Left ventricle myocardium superior (tissue), 1 donor: ENCODE measurements at places on chromosomes 4 and X. TPM values are rescaled to one million over a fixed set of nuclear protein-coding genes. Genes with fewer than 3 reads are reported as not detected.

Gene ADH1A
- total RNA-seq, result 0.57 TPM

Gene TSPAN7
- total RNA-seq, result 20.0 TPM

Gene FRMD7
- 0.07 TPM for total RNA-seq

Gene TMPRSS11D
- total RNA-seq, result not detected

Gene DOK7
- 35.5 TPM for total RNA-seq

Gene PPARGC1A
- 97.2 TPM for total RNA-seq

Gene UCP1
- not detected for total RNA-seq

Gene IL3RA
- 6.2 TPM for total RNA-seq

Gene NDNF
- total RNA-seq, result 9.0 TPM

Gene NEUROG2
- not detected for total RNA-seq

Gene CHST7
- total RNA-seq, result 13.8 TPM

Gene DGKK
- total RNA-seq, result not detected

Gene GBA3
- not detected for total RNA-seq

Gene QRFPR
- total RNA-seq, result 2.6 TPM

Gene CASK
- total RNA-seq, result 15.3 TPM

Gene RADX
- total RNA-seq, result 0.64 TPM

Gene ASB12
- 3.0 TPM for total RNA-seq

Gene BEND2
- total RNA-seq, result 0.12 TPM

Gene SPACA5
- total RNA-seq, result not detected

Gene CENPVL2
- not detected for total RNA-seq
